ENCODE measurements at places on chromosomes 1 and 21.

- no peak for DNase-seq
Observed at GRCh38 chr1:172484252-172484651, 40.4 kb upstream of the PIGC start.

GRCh38 chr21:25568246-25568645 is 39.0 kb downstream of the MRPL39 start:
- DNase-seq: peak; percentile 2

DNA sequence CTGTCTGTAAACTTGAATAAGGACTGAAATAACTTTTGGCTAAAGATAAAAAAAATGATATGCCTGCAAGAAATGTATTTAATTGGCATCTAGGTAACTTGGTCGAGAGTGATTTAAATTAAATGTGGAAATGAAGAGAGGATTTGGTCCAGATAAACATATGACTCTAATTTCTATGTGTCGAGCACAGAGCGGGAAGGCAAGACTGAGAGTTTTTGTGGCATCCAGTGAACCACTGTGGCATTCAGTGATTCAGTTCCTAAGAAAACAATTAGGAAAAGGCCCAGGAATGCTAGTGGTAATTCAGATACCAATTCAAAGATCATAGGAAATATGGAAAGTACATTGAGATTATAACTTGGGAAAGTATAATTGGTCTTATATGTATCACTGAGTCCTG is 39.6 kb downstream of the PDE4B start:
- DNase-seq: no peak

DNA sequence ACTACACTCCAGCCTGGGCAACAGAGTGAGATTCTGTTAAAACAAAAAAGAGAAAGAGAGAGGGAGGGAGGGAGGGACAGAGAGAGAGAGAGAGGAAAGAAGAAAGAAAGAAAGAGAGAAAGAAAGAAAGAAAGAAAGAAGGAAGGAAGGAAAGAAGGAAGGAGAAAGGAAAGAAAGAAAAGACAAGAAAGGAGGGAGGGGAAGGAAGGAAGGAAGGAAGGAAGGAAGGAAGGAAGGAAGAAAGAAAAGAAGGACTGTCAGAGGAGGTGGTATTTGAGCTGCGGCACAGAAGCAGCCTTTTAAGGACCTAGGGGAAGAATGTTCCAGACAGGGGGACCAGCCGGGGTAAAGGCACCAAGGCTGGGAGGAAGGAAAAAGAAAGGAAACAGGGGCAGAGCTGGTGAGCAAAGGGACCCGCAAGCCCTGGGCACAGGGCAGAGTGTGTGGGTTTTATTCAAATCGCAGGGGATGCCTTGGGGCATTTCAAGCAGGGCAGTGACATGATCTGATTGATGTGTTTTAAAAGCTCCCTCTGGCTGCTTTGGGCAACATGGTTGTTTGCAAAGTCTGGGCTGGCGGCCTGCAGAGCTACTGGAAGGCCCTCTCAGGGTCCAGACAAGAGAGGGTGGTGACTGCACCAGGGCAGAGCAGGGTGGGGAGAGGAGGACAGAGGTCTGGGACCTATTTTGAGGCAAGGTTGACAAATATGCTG is 176.9 kb upstream of the VAMP3 start:
- DNase-seq: no peak

DNA sequence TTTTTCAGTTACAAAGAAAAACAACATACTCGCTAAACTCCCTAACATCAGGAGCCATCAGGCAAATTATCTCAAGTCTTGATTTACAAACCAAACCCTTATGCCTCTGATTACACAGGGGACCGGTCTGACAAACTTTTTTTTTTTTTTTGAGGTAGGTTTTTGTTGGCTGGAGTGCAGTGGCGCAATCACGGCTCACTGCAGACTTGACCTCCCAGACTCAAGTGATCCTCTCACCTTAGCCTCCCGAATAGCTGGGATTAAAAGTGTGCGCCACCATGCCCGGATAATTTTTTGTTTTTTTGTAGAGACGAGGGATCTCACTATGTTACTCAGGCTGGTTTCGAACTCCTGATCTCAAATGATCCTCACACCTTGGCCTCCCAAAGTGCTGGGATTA is 3.8 kb upstream of the MIIP start:
- DNase-seq: no peak

DNA sequence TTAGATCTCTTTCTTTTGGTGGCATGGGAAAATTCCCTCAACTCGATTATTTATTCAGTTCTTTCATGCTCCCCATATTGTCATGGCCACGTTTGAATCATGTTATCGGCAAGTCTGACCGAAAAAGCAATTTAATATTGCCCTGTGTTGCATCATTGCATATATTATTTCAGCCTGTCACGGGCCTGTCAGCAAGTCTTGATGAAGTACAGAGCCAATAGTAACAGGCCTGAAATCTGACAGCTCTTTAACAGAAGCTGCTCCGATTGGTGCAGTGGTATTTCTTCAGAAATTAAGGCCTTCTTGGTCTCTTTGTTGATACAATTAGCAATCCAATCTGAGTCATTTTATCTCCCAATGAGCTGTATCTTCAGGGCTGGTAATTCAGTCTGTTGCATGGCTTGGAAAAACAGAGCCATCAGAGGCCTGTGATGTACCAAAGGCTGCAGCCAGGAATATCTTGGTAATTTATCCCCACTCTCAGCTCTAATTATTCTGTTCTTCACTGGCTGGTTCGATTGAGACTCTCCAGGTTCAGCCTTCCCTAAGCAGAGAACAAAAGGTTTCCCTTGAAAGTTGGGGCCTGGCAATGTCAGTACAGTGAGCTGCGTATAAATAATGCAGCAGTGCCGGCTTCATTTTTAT is 149.5 kb downstream of the FGGY start:
- DNase-seq: no peak

- no peak for DNase-seq
Observed at GRCh38 chr1:174051956-174052355, 29.8 kb upstream of the RC3H1 start.

- no peak for DNase-seq
Observed at GRCh38 chr1:226395753-226396152, 12.1 kb downstream of the PARP1 start.

DNA sequence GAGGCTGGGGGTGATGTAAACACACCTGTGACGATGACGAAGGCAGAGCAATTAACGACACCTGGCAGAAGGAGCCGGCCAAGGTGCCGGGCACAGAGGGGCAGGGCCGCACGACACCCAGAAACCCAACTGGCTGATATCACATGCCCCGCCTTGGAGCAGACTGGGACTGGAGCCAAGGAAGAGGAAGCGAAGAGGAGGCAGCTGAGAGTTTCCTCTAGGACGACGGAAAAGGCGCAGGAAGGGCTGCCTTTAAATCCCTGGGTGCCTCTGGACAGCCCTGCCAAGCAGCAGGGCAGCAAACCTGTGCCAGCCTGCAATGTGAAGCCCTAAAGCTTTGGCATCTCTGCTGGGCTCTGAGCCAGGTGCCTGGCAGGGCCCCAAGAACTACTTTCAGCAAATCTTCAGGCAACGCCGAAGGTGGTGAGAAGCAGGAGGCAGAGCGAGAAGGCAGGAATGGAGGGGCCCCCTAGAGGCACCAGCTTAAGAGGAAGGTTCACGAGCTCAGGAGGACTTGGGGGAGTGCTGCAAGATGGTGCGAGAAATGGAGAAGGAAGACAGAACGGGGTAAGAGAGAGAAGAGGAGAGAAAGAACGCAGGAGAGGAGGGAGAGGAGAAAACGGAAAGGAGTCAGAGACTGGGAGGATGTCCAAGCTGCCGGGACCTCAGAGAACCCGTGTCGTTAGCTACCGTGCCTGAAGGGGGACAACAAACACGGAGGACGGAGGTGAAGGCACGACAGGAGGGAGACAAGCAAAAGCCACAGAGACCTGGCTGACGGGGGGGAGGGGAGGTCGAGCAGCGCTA is 25.3 kb upstream of the PEF1 start:
- DNase-seq: peak; percentile 34

DNA sequence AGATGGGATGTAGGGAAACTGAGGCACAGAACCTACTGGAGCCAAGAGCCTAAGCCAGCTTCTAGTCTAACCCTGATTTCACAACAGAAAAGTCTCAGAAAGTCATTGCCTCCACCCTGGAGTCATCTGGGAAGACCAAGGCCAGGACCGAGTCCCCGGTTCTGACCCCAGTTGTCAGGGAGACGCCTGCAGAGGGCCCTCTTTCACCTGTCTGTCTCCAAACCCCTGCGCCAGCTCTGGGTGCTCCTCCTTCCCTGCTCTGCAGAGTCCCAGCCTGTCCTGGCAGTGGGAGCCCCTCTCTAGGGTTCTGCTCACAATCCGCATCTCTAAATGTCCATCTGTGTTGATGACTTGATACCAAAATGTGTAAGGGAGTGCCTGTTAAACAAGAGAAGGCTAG is 149.7 kb downstream of the PGBD5 start:
- DNase-seq: no peak

GRCh38 chr1:88029899-88030298 is 654.2 kb upstream of the PKN2 start:
- DNase-seq: no peak

GRCh38 chr1:64826991-64827390 is 82.1 kb downstream of the RAVER2 start:
- no peak for DNase-seq

DNA sequence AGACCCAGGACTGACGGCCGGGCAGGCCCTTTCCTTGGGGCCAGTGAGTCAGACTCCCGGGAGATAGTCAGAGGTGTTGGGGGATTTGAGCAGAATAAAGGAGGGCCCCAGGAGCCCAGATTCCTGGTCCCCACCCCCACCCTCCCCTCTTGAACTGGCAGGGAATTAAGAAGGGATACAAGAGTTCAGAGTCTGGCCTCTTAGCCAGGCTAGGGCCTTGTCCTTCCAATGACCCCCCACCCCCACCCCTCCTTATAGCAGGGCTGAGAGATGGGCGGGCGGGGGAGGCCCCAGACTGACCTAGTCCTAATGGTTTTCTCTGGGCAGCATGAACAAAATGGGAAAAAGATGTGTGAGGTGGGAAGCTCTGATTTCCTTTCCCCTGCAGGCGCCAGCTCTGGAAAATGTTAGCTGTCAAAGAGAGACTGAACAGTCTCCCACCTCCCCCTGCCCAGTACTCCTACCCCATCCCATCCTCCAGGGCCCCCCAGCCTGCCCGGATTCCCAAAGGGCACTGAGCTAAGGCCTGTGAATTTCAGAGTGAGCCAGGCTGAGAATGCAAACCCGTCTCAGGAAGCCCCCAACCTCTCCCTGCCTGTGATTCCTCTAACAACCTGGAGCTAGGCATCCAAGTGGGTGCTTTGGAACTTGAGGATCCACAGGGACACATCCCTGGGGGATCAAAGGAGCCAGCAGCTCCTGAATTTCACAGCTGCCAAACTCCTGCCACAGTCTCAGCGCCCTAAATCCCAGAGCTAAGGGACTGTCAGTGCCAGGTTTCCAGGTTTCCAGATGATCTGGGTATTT is 5.8 kb upstream of the CRABP2 start:
- DNase-seq: no peak

- peak; percentile 75 for DNase-seq
Observed at GRCh38 chr1:111570781-111571181, 48.8 kb upstream of the RAP1A start.

GRCh38 chr1:47577303-47578025 is 139.6 kb downstream of the FOXD2 start:
- no peak for DNase-seq

DNA sequence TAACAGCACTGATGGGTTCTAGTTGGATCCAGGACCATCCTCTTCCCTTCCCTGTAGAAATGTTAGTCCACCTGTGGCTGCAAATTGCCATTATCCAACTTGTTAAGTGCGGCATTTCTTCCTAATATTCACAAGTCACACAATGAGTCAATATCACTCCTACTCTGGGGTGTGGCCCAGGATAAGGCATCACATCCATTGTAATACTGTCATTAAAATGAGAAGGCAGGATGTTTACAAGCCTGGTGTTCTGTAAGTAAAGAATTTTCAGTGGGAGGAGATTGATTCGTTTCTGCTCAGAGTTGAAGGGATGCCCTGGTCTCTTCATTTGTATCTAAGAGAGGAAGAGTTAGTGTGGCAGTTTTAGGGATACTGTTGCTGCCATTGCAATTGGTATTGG is 18.1 kb upstream of the ARHGAP29 start:
- no peak for DNase-seq

DNA sequence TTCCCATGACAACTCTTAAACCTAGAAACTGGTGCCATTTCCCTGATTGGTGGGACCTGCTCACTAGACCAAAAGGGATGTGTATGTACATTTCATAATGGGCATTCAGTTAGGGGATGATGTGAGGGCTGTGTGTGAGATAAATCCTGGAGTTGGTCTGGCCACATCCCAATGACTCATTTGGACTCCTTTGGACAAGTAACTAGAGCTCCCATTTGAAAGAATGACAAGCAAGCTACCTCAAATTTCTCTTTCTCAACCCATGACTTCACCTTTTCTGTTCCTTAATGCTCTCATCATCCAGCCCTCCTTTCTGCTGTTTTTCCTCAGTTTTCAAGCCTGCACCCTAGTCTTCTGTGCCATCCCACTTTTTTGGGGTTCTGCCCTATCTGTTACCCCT is 27.9 kb downstream of the EBNA1BP2 start:
- DNase-seq: no peak

DNA sequence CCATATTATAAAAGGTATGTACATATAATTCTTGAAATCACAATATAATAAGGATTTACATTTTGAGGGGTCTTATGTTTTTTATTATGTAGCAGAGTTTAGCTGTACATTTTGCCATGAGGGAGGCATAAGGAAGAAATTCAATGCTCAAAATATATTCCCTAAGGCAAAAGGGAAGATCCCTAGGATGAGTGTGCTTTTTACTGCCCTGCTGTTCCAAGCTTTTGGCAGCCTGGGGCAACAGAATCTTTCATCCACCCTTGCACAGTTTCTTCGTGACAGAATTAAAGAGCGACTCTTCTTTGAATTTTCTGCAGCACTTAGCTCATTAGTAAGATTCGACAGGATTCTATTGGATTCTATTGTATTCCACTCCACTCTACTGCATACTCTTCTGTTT is 39.5 kb upstream of the DAB1 start:
- no peak for DNase-seq

DNA sequence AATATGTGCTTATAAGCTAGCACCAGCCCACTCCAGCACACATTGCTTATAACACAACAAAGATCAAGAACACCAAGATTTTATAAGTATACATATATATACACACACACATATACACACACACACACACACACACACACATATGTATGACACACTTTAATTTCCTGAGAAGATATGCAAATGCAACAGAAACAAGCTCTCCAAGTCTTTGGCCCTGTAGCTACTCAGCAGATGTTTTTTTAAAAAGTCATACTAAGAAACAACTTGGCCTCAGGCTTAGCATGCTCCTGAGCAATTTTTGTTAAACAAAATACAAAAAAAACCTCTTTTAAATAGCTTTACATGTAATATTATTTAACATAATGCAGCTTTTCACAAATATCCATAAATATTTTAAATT is 11.1 kb downstream of the TNFSF18 start:
- no peak for DNase-seq

- DNase-seq: no peak
Observed at GRCh38 chr1:209733409-209734192, 22.3 kb upstream of the TRAF3IP3 start.

GRCh38 chr21:43645136-43645891 is 14.0 kb downstream of the HSF2BP start:
- DNase-seq: peak; percentile 89

- no peak for DNase-seq
Observed at GRCh38 chr1:219128957-219129356, 44.7 kb upstream of the LYPLAL1 start.

- DNase-seq: no peak
Observed at GRCh38 chr1:201712387-201713085, 116.4 kb upstream of the IPO9 start.

- DNase-seq: no peak
Observed at GRCh38 chr1:22932803-22933470, 39.7 kb downstream of the LACTBL1 start.

- peak; percentile 71 for DNase-seq
Observed at GRCh38 chr1:160830321-160831153, 32.1 kb downstream of the CD244 start.

- DNase-seq: no peak
Observed at GRCh38 chr21:34792504-34793089, 123.8 kb downstream of the CLIC6 start.

Data from NB4 (cell line).